Glomerular endothelial cell (primary cell): ENCODE measurements at places on chromosomes 1 and 21. TPM values are rescaled to one million over a fixed set of nuclear protein-coding genes. Genes with fewer than 3 reads are reported as not detected.

KANK4 gene
- not detected in 2 replicates for total RNA-seq

VANGL2 gene
- total RNA-seq, result 0.41 and 1.1 TPM in 2 replicates

- DNase-seq, result no peak
These were observed 95.1 kb upstream of the WLS start for GRCh38 chr1:68327414-68327813.

DNA sequence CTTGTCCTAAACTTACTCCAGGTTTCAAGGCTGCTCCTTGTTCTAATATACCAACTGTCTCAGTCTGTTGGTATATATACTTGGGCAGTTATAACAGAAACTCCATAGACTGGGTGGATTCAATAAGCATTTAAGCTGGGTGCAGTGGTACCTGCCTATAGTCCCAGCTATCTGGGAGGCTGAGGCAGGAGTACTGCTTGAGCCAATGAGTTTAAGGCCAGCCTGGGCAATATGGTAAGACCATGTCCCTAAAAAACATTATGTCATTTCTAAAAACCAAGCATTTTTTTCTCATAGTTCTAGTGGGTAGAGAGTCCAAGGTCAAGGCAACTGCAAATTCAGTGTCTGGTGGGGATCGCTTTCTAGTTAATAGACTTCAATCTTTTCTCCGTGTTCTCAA, 17.4 kb upstream of the CR1L start:
- no peak for DNase-seq

DNA sequence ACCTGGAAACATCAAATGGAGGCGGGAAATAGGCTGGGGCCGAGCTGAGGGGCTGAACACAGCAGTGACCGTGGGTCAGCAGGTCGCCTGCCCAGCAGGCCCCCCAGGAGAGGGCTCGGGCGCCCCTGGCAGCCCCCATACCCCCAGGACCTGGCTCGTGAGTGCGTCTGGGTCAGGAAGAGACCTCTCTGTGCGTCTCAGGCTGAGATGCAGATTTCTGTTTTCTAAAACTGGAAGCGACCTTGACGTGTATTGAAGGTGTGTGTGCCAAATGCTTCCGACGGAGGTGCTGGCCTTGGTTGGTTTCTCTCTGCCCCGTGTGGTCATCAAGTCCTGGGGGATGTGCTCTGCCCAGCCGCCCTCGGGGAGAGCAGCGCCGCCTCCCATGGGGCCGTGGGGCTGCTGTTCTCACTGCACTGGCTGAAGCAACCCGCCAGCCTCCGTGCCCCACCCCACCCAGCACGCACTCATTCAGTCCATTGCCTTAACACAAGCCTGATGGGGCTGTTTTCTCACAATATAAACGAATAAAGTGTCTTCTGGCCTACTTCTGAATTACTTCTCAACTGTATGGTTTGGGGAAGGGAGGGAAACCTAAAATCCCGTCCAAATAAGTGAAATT, 7.4 kb downstream of the PEX10 start:
- no peak for DNase-seq

PGBD5 gene
- 0.10 and 0.12 TPM in 2 replicates for total RNA-seq

DNA sequence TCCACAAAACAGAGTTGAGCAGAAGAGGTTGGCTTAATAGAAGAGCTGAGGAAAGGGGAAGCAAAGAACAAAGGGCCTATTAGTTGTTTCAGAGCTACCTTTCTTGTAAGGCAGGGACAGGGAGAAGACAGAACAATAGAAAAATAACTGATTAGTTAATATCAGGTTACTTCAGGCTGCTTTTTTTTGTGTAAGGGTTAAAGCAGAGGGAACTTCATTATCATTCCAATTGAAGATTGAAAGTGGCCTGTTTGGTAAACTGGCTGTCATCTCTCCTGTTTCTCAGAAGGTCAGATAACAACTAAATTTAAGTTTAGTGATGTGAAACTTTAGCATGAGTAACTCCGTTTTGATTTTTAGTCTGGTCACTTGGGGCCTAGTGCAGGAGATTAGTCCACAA, 22.3 kb downstream of the CDC42 start:
- DNase-seq, result no peak

DNA sequence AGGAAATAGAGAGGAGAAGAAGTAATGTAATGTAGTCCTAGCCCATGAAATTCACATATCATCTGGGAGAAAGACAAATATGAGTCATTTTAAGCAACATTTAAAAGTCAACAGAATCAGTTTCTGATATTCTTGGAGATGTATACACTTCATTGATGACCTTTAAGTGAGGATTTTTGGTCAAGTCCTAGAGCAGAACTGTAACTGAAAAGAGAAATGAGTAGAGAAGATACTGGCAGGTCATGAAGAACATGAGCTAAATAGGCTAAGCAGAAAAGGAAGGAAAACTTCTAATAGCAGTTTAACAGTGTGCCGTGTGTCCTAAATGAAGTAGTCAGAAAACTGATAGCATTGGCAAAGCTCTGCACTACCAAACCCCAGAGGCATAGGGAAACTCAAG, 4.6 kb downstream of the ZFP69B start:
- no peak for DNase-seq

DNA sequence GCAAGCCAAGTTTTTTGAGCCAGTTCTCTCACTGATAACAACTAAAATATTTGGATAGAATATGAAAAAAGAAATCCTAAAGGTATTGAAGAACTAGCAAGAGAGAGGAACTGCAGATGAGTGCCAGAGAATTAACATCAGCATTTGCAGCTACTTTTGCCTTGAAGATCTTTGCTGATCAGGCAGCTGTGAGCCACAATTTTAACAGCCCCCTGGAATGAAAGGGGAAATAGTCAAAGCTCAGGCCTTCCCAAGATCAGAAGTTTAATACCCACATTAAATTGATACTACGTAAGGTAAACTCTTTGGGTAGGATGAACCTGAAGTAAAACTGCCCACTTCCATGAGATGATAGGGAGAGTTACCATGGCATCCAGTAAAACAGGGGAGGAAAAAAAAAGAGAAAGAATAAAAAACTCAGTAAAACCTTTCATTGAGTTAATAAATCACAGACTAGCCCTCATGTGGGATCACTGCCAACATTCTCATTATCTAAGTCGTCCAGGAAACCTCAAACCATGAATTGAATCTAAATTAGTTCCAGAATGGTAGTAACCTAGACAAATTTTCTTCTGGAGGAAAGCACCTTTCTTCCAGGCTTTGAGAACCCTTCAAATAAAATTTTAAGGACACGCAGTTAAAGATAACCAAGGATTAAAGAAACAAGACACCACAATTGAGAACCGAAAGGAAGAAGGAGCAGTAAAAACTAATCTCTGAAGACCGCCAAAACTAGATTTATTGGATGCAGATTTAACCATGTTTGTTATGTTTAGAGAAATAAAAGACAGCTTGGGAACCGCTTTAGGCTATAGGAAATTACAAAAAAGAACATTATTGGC, 28.3 kb downstream of the SCP2 start:
- DNase-seq, result no peak

- peak; percentile 14 for DNase-seq
These were observed 56.3 kb downstream of the SMYD3 start for GRCh38 chr1:246450611-246451251.

- no peak for DNase-seq
These were observed 79.7 kb downstream of the TBX19 start for GRCh38 chr1:168360151-168361021.

DNA sequence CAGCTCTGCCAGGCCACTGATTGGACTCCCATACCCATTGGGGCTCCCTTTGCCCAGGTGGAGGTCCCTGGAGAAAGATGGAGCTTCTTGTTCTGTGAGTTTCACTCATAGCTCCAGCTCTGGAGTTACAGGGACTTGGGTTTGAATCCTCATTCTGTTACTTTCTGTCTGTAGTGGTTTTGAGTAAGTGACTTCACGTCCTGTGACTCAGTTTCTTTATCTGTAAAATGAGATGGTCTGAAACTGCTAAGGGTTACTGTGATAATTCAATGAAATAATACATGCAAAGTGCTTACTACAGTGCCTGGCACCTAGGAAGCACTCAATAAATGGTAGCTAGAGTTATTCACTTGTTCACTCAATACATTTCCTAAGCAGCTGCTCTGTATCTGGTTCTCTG, 88.5 kb upstream of the SLC2A1 start:
- DNase-seq, result no peak

SPRR2A gene
- total RNA-seq, result not detected in 2 replicates

DNA sequence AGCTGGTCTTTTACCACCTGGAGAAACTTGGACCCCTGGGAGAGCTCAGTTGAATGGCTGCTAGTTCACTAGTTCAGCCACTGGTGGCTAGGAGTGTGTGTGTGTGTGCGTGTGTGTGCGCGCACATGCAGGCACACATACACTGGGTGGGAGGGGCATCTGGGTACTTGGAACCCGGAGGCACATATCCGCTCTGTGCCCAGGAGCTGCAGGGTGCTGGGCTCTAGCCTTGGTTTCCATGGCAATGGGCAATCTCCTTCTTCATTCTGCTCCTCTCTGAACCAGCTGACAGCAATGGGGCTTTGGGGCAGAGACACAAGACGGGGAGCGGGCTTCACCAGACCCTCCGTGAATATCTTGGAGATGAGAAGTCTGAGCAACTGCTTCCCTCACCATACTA, 87.1 kb upstream of the DISP3 start:
- no peak for DNase-seq
